ENCODE measurements at places on chromosomes 1 and 21. TPM values are rescaled to one million over a fixed set of nuclear protein-coding genes. Genes with fewer than 3 reads are reported as not detected.

DNA sequence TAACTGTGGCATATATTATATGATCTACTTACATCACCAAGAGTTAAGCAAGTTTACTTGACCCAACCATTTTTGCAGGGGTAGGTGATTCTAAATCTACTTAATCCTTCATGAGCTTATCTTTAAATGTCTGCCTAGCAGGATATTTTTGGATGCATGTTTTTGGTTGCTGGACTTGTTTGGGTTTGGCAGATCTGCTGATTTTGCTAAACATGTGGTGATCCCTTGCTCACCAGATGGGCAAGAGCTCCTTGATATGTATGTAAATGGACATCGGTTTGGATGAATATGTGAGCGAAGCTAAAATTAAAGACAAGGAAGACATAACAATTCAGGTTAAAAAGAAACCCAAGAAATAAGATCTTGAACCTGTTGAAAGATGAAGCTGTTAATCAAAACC is 36.7 kb downstream of the FMN2 start:
- no peaks in the 10 kb centered on the region for H3K27me3 ChIP-seq
- no peak overlapping the region for H3K27ac ChIP-seq
- no peak overlapping the region for H3K4me3 ChIP-seq
- no peaks in the 10 kb centered on the region for H3K4me1 ChIP-seq
- DNase-seq: no peak

GRCh38 chr1:28518745-28519341 is 13.0 kb downstream of the RCC1 start:
- DNase-seq: no peak
- peak overlapping the region; percentile 74 for H3K27ac ChIP-seq
- H3K27me3 ChIP-seq: no peaks in the 10 kb centered on the region

DNA sequence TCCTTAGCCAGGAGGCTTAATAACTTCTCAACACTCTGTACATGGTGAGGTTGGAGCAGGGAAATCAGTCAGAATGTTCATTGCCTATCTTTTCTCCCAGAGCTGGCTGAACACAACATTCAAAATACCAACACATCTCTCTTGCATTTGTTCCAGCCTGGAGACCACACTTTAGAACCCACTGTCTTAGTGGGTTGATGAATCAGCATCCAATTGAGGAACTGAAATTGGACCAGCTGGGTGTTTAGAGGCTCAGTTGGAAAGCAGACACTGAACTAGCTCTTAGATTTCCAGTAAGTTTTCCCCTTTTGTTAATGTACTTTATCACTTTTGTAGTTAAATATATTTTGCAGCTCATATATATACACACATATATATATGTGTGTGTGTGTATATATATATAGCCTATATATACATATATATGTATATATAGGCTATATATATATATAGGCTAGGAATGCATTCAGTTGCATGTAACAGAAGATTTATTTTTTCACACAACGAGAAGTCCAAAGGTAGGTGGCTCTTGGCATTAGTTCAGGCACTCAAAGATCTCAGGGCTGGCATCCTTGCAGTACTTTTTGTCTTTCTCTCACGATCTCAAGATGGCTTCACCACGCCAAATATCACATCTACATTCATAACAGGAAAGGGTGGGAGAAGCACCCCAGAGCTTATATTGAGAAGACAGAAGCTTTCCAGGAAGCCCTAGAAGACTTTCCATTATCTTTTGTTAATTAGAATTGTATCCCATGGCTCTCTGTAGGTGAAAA is 35.0 kb upstream of the HUNK start:
- peaks cover 22% of the 10 kb centered on the region for H3K27me3 ChIP-seq
- H3K27ac ChIP-seq: no peak overlapping the region
- no peak for DNase-seq
- no peaks in the 10 kb centered on the region for H3K36me3 ChIP-seq
- no peaks in the 10 kb centered on the region for H3K4me1 ChIP-seq
- no peak overlapping the region for H3K4me3 ChIP-seq

DNA sequence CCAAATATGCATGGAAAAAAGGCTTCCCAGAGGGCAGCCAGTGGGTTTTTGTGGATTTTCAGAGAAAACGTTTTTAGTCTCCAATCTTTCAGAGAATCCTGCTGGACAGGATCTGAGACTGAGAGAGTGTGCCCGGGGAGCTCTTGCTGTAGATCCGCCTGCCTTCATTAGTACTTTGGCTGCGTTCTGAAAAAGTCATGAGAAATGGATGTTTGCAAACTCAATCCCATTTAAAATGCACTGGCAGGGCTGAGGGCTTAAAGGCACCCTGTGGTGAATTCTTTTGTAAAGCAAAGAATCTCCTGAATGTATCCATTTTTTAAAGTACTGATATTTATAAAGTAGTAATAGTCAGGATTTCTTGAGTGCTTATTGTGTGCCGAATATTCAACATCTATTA is 22.2 kb downstream of the FOXD2 start:
- DNase-seq: no peak
- H3K4me3 ChIP-seq: no peak overlapping the region
- H3K27ac ChIP-seq: no peak overlapping the region
- H3K36me3 ChIP-seq: no peaks in the 10 kb centered on the region
- H3K27me3 ChIP-seq: peaks cover 58% of the 10 kb centered on the region

DNA sequence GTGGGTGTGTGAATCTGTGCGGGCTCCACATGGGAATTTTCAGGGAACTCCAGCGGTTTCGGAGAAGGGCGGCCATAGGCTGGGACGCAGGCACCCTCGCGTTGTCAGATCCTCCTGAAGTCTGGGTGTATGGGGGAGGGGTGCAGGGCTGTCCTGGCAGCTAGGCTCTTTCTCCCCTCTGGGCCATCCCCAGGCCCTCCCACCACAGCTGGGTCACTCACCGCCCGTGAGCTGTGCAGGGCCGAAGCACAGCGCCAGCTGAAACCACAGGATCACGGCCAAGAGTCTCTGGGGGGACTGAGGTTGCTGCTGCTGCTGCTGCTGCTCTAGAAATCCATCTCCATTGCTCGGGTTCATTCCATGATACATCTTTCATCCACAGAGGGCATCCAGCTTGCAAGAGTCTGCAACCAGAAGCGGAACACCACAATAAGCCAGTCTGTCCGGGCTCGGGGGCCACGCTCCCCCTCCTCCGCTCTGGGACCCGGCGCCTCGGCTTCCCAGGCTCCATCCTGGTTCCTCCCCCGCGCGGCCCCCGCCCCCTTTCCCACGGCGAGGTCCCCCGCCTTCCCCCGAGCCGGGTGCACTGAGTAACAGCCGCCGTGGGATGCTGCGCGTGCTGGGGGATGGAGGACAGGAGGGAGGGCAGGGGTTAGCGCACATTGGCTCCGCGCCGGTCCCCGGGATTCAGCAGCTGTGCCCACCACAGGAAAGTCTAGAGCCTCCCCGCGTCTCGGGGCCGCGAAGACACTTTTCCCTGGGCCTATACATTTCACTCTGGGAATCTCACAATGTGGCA is 720 bp downstream of the SUSD4 start:
- DNase-seq: no peak
- H3K4me3 ChIP-seq: peak overlapping the region; percentile 73
- peaks cover 14% of the 10 kb centered on the region for H3K4me1 ChIP-seq
- H3K27ac ChIP-seq: no peak overlapping the region

GRCh38 chr1:156914440-156914856 is 6.0 kb upstream of the LRRC71 start:
- no peak overlapping the region for H3K27ac ChIP-seq
- peaks cover 16% of the 10 kb centered on the region for H3K36me3 ChIP-seq
- H3K4me1 ChIP-seq: no peaks in the 10 kb centered on the region
- H3K4me3 ChIP-seq: no peak overlapping the region
- DNase-seq: no peak

MDM4 gene
- total RNA-seq: 35.3 TPM

ZBTB18 gene
- total RNA-seq: 21.1 TPM

- no peak overlapping the region for H3K4me3 ChIP-seq
- no peak for DNase-seq
- peaks cover 1% of the 10 kb centered on the region for H3K36me3 ChIP-seq
- peaks cover 60% of the 10 kb centered on the region for H3K4me1 ChIP-seq
- H3K27me3 ChIP-seq: no peaks in the 10 kb centered on the region
Observed at GRCh38 chr1:162689745-162690671, 57.7 kb downstream of the DDR2 start.

- H3K4me3 ChIP-seq: no peak overlapping the region
- H3K36me3 ChIP-seq: peaks cover 3% of the 10 kb centered on the region
- peaks cover 14% of the 10 kb centered on the region for H3K4me1 ChIP-seq
- H3K27me3 ChIP-seq: peaks cover 27% of the 10 kb centered on the region
- no peak overlapping the region for H3K27ac ChIP-seq
- no peak for DNase-seq
Observed at GRCh38 chr1:151840421-151840820, 801 bp upstream of the C2CD4D start.

DNA sequence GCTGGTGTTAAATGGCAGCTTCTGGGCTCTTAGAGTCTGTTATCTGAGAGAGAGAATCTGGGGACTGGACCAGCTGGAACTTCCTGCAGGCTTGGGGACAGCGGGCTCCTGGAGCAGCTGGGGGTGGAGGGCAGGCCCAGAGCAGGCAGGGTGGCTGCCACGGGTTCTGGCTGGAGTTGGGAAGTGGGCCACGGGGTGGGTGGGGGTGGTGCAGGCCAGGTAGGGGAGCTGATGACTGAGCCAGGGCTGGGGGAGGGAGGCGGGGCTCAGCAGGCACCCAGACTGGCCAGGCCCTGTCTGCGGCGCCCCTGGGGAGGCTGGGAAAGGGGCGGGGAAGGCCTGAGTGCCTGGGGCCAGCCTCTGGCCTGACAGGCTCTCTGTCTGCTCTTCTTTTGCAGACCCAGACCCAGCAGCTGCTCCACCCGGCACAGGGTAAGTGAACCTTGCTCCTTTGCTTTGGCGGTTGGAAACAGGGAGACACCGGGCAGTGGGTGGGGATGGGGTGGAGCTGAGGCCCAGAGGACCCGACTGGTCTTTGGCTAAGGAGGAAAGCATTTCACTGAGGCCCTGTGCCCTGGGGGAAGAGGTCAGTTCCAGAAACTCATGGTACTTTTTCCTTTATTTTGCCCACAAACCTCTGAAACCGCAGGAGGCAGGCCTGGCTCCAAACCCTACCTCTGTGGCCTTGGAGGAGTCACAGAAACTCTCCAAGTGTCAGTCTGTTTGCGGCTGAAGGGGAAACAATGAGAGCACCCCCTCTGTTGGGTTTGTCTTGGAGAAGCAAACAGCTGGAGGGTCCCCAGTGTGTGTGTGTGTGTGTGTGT is 48.8 kb downstream of the ARHGEF10L start:
- H3K4me3 ChIP-seq: peak overlapping the region; percentile 64
- H3K27me3 ChIP-seq: no peaks in the 10 kb centered on the region
- H3K36me3 ChIP-seq: peaks cover 9% of the 10 kb centered on the region

RIMKLA gene
- total RNA-seq: 0.18 TPM

HTR6 gene
- not detected for total RNA-seq

DNA sequence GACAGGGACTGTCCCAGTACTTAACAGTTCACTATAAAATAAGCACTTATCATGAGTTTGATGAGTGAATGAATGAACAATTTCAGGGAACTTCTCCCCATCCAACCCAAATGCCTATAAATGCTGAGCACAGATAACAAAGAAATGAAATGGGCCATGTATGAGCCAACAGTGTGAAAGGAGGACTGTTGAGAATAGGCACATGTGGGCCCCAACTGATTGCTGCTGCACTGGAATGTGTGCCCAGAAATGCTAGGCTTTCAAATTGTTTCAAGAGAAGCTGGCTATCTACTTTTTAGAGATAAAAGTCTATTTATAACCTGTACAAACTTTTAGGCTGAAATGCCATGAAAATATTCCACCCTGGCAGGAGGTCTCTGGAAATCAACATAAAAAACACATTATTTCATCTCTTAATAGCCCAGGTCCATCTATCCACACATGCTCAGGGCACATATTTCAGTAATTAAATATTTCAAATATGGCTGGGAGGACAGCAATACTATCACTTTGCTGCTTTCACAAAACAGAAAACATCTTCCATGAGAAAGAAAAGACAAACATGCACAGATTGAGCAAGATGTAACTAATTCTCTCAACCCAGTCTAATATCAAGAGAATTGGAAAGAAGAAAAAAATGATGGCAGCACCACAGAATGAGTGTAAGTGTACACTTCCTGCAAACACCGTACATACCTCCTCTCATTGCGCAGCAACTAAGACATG is 49.8 kb downstream of the COLGALT2 start:
- H3K4me3 ChIP-seq: no peak overlapping the region
- DNase-seq: no peak
- H3K4me1 ChIP-seq: peaks cover 56% of the 10 kb centered on the region
- no peaks in the 10 kb centered on the region for H3K36me3 ChIP-seq
- no peaks in the 10 kb centered on the region for H3K27me3 ChIP-seq

All from chondrocyte (in vitro differentiated cells).